Liver (tissue), 10 donors: ENCODE measurements at places on chromosomes 6 and 20. TPM values are rescaled to one million over a fixed set of nuclear protein-coding genes. Genes with fewer than 3 reads are reported as not detected.

DNA sequence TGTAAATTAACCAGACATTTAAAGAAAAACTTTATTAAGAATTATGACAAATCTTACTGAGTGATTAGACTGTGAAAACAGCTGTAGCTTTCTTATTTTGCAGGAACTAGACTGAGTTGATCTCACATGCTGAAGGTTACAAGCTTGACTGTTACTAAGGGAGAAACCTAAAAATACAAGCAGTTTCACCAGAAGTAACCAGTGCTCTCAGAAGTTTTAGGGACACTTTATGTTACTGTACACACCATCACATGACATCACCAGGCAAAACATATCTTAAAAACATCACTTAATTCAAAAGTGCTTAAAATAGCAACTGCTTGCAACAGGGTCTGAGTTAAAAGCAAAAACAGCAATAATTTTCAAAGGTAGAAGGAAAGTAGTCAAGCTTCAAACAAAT is 5.4 kb downstream of the FBXO30 start:
- no peak for DNase-seq

DNA sequence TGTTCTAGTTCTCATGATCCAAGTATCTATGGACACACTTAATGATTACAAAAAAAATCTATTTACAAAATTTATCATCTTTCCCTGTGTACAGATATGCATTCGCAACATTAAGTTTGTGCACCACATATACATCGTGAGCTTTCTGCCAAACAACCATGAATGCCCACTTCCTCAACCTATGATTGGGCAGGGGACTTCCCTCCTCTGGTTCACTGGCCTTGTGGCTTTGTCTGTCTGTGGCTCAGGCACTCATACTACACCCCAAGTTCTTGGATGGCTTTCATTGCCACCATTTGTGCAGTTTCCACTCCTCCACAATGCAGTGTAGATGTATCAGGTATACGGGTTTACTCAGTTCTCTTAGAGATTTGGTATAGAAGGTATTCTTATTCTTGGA is 74.9 kb downstream of the HS3ST5 start:
- DNase-seq: no peak

GRCh38 chr20:4050203-4050980 is 35.0 kb upstream of the RNF24 start:
- no peak for DNase-seq

DNA sequence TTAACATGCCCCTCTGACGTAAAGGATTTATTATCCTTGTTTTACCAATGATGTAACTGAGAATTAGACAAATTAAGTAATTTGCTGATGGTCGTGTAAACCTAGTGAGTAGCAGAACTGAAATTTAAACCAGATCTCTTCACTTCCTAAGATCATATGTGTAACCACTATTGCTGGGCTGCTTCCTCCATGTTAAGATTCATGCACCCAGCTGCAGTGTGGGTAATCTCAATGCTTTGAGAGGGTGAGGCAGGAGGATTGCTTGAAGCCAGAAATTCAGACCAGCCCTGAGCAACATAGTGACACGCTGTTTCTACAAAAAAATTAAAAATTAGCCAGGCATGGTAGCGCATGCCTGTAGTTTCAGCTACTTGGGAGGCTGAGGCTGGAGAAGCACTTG is 97.9 kb downstream of the L3MBTL3 start:
- no peak for DNase-seq

GRCh38 chr20:59831024-59831915 is 102.2 kb downstream of the SYCP2 start:
- peak; percentile 17 for DNase-seq

- DNase-seq: no peak
Observed at GRCh38 chr20:23105193-23105592, 19.1 kb upstream of the CD93 start.

DNA sequence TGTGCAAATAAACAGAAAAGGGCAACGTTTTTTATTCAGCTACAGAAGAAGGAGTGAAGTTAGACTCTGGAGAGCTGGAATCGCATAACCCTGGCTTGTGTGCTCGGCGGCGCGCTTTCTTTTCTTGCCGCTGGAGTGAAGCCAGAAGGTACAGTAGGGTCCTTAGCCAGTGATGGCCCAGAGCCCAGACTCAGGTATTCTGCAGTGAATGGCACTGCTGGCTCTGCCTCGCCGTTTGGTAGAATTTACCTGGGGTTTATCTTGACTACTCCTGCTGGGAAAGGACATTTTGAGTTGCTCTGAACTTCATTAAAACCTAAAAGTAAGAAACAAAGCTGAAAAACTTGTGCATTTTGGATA is 56.9 kb upstream of the TIAM2 start:
- DNase-seq: no peak

GRCh38 chr6:22827760-22828159 is 258.4 kb downstream of the HDGFL1 start:
- DNase-seq: no peak

DNA sequence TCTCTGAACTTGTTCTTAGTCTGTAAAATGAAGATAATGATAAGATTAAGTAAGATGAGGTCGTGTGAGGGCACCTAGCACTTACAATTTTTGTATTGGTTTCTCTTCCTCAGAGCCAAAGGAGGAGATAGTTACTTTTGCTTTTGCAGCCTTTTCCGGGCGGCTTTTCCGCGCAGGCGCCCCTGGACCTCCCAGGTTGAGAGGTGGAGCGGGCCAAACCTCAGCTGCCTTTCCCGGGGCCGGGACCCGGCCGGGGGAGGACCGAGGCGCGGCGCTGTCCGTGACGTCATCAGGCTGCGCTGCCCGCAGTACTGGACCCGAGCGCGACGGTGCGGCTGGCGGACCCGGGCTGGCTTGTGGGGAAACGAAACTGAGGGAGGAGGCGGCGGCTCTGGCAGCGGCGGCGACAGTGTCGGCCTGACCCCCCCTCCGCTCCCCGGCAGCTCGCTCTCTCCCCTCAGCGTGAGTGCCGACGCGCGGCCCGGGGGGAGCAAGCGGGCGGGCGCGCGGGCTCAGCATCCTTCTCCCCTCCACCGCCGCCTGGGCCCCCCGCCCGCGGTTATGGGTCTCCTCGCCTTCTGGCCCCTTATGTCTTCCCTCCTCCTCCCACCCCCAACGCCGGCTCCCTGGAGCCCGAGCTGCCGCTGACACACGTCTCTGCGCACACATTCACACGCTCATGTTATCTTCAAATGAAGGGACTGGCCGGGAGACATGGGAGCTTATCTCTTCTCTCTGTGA is at the start of gene CMTR1:
TSS of gene CMTR1 (plus strand) at position 306 of the 741 bp plus-strand sequence. CDS start 2,409 bp downstream, outside the sequence.
- peak; percentile 93 for DNase-seq

GRCh38 chr20:56440346-56441007 is 27.9 kb upstream of the RTF2 start:
- no peak for DNase-seq

- no peak for DNase-seq
Observed at GRCh38 chr6:58290177-58290576, 972.7 kb downstream of the PRIM2 start.

- DNase-seq: no peak
Observed at GRCh38 chr6:113530769-113531168, 326.4 kb upstream of the MARCKS start.

DNA sequence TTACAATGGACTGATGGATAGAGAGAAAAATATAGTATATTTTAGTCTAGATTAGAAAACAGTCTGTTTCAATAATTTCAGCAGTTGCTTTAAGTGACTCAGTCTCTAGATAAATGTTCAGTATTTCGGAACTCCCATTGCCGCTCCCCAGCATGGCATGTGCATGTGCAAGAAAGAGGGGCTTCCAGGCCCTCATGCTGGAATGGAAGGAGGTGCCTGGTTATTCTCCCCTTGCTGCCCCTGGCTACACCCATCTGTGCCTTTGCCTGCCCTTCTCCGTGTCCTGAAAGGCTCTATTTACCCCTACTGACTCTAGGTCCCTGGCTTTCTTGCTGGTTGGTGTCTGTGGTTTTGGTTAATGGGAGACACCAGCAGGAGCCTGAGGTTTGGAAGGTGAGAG is 115.7 kb upstream of the IFNGR1 start:
- DNase-seq: no peak

DNA sequence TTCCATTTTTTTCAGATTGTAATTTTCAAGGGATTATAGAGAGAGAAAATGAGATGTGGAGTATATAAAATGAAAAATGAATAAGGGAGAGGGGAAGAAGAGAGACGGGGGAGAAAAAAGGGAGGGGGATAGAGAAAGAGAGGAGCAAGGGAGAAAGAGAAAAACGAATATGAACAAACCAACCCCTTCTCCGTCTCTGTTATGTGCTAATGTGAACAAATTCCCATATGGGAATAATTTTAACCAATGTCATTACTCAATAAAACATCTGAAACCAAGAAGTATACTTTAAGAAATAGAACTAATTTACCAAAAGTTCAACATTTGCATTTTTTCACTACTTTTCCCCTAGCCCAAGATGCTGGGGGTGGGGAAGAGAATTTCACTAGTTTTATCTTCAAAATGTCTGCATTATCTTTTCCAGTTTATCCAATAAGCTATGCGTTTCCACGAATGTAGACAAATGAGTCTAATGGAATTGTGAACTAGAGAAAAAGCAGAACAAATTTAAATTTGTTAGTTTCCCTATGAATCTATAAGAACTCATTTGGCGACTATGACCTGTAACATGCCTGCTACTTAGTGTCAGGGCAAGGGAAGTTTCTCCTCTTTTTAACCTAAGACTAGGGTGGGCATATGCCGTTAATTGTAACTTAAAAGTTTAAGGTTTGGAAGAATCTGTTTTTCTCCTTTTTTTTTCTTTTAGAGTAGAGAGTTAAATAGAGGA is 286.3 kb downstream of the BTBD9 start:
- DNase-seq: no peak

DNA sequence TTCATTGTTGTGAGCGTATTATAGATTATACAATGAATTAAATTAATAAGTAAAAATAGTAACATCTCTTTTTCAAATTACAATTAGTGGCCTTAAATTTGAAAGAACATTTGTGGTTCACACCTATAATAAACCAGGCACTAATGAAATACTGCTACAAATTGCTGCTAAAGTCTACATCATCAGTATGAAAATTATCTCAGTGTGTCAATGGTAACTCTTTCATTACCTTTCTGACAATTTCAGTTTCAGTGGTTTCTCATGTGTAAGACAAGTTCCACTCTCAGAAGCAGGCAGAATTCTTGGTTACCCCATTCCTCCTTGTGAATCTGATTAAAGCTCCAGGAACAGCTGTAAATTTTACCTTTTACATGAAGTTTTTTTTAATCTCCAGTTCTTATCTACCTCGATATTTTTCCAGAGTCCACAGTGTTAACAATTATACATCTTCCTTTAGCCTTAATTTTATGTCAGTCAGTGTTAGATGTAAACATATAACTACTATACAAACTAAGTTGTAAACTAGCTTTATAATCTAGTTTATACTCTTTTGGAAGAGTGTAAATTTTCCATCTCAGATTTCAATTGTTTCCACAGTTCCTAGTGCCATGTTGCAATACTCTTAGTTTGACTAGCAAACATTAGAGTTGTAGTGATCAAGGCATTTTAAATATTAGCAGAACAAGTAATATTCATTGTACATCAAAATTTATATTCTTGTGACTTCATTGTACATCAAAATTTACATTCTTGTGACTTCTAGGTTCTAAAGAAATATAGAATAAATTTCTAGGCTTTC is 1038.4 kb downstream of the EPHA7 start:
- DNase-seq: no peak

- no peak for DNase-seq
Observed at GRCh38 chr20:5888041-5888440, 62.3 kb downstream of the TRMT6 start.

GRCh38 chr20:20463933-20464374 is 96.0 kb downstream of the INSM1 start:
- DNase-seq: no peak

DNA sequence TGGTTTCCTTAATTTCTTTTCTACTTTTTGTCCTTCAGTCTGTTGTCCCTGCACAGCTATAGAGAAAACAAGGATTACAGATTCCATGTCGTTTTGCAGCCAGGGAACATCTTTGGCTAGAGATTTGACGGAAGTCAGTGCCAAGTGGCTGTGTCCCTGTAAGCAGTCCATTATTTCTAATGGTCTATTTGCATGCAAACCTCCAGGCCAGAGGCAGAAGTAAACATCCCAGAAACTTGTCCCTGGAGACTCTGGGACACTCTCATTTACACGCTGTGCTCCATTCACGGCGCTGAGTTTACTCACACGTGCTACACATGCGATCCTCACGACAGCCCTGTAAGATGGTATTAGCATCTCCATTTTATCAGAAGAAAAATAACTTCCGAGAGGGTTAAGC is 355.5 kb downstream of the PRKN start:
- no peak for DNase-seq

GRCh38 chr6:45920819-45921511 is 94.7 kb downstream of the CLIC5 start:
- no peak for DNase-seq

DNA sequence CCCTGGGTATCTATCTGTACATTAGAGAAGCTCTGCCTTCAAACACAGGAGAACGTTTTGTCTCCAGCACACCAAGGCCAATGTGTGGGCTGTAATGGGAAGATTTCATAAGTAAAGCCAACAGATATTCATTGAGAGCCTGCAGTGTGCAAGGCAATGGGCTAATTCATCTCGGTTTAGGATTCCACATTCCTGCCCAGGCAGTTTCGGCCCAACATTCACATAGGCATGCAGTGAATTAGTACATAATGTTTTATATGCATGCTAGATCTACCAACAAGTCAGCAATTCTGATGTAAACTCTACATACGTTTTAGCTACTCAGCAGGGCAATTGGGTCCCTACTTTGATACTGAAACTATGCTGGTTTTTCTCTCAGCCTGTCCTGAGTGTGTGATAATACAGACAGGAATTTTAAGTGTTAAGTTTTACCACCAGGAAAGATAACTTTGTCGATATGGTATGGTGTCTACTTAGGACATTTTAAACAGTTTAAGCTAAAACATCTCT is 46.9 kb upstream of the NAA20 start:
- DNase-seq: no peak

DNA sequence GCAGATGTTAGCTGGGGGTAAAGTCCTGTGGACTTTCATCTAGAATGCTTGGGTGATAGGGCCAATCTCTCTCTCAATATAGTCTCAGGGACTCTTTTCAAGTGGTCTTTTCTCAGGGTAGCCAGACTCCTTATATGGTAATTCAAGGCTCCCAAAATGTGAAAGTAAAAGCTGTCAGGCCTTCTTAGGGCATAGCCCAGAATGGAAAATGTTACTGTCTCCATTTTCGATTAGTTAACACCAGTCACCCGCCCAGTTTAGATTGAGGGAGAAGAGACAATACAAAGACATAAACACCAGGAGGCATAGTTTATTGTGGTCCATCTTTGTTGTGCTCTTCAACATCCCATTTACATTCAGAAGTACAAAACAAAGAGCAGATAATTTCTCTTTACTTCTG is 295.8 kb downstream of the EPHA7 start:
- DNase-seq: no peak

Gene MAP3K5
- 5.4 TPM for total RNA-seq

Gene ARMH2
- total RNA-seq: not detected

Gene STMND1
- total RNA-seq: not detected

Gene OR2J3
- total RNA-seq: not detected

Gene FOXA2
- total RNA-seq: 5.2 TPM

Gene LHFPL5
- not detected for total RNA-seq

Gene NUS1
- total RNA-seq: 26.4 TPM

Gene JPH2
- total RNA-seq: 1.3 TPM

Gene TP53TG5
- total RNA-seq: not detected

Gene LGSN
- 0.33 TPM for total RNA-seq

Gene PRDM13
- total RNA-seq: not detected

Gene PRR18
- total RNA-seq: 2.8 TPM
